ENCODE measurements at places on chromosomes 4 and X.

- DNase-seq: no peak
These were observed 372.1 kb upstream of the EMCN start for GRCh38 chr4:100889898-100890297.

- DNase-seq: no peak
These were observed 434.2 kb downstream of the PPARGC1A start for GRCh38 chr4:23455456-23456158.

GRCh38 chr4:140504261-140504660 is 6.2 kb upstream of the MGAT4D start:
- DNase-seq: no peak

- DNase-seq: peak; percentile 15
These were observed 62.4 kb downstream of the RPS6KA3 start for GRCh38 chrX:20204351-20204750.

DNA sequence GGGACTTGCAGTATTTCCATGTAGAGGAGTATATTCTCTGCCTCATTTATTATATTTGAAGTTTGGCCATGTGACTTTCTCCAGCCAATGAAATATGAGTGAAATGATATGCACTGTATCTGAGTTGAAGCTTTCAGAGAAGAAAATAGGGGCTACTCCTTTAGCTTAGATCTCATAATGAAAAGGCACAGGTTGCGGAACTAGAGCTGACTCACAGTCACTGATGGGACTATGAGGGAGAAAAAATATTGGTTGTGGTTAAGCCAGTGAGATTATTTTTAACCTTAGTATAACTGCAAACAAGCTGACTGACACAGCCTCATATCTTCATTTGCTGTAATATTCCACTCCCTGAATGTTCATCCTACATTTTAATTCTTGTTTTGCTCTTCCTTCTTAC is 1104.3 kb downstream of the RPA4 start:
- DNase-seq: no peak

DNA sequence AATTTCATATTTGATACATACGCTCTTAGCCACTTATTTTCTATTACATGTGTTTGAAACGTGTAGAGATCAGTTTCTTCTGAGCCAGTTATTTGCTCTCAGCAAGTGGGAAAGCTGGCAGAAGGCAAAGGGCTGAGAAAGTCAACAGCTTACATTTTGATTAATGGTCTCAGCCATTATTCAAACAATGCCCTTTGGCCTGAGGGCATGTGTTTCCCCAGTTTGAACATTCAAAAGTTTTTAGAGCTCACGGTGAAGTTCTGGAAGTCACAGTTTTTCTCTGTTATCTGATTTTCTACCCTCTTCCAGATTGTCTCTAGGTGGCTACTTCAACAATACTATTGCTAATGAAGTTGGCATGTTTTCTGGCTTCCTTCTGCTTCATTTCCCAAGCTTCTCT is 591.8 kb upstream of the CPEB2 start:
- no peak for DNase-seq

DNA sequence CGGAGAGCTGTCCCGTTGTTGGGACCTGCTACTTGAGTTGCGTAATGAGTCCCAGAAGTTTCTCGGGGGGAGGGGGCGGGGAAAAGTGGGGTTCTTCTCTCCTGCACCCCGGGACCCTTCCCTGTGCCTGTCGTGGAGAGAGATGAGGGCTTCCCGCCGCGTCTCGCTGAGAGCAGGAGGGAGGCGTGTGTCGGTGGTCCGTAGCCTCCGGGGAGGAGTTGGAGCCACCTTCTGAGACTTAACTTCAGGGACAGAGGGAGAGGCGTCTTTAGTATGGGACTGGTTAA is 698 bp downstream of the AFF1 start:
- no peak for DNase-seq

DNA sequence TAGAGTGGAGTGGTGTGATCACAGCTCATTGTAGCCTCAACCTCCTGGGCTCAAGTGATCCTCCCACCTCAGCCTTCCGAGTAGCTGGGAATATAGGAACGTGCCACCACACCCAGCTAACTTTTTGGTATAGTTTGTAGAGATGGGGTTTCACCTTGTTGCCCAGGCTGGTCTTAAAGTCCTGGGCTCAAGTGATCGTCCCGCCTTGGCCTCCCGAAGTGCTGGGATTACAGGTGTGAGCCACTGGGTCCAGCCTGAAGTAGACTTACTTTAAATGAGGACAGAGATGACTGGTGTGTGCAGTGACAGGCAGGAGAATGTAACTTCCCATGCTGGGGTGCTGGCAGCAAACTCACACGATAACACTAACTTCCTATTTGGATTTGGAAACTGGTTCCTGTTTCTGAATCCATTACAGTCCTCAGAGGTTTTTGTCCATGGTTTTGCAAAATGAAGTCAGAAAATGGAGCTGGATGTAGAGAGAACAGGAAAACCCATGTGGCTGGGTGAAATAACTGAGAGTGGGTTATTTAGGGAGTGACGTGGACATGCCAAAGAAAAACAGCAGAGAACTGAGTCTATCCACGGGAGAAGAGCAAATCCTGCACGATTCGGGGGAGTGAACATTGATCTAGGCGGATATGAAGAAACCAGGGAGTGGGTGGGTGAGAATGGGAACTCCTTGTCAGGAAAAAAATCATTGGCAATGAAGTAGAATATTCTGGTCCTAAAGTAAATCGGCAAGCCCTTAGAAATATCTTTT is 95.6 kb downstream of the GATB start:
- no peak for DNase-seq

DNA sequence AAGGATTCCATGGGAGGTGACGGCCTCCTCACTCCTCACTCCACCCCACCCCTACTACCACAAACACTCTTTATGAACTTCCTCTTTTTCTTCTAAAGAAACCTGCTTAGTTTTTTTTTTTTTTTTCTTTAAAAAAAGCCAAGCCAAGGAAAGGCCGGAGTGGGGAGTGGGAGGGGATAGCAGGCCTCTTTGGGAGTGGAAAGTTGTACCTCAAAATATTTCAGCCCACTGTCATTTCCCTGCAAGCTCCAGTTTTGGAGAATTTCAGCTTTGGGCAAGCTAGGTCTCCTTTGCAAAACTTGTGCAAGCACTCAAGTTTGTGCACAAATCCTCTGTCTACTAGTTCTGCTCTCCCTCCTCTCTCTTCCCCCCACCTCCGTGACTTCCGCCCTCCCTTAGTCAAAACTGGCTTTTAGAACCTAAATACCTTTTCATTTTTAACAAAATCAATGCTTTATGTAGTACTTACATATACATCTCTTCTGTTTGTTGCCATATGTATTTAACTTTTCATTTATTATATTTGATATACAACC is 512 bp upstream of the ANTXR2 start:
- peak; percentile 49 for DNase-seq

- DNase-seq: peak; percentile 17
These were observed 9.2 kb downstream of the RFC1 start for GRCh38 chr4:39357002-39357401.

DNA sequence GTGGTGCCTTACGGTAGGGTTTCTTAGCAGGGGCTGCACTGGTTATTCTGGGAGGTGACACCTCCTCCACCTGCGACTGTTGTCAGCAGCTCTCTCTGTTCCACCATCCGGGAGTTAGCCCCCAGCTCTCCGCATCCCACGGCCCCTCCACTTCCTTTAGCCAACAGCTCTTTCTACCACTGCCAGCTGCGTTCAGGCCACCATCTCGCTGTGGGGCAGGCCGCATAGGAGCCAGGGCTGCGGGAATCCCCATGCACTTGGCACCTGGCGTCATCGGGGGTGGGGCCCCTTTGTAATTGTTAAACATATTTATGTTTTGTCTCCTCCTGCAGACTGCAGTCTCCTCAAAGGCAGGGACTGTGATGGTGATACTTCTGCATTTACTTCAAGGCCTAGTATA is 480.2 kb downstream of the SMARCA1 start:
- no peak for DNase-seq

- no peak for DNase-seq
These were observed 31.7 kb downstream of the DLG3 start for GRCh38 chrX:70476166-70476933.

DNA sequence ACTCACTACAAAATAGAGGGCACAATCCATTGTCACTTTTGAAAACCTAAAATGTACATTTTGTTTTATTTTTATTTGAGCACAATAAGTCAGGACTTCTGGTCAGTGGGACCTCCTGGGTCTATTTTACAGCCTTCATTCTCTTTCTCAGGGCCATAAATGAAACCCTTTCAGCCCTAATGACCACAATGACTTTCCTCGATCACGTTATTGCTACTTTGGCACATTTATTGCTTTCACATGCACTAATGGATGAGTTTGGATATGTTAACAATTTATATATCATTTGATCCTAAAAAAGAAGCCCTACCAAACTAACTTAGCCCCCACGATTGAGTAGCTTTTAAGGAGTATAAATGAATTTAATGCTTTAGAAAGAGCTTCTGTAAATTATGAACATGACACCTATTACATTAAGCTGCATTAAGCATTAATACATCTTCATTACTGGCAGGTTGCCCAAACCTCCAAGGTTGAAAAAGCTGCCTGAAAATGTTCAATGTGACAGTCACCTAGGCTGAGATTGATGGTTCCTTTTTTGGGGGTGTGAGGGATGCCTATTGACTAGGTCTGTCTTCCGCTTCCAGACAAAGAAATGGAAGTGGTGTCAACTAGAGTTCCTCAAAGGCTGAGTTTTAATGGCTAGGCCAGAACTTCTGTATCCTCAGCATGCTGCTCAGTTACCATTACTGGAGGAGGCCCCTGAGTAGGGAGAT is 296.4 kb downstream of the GPAT3 start:
- no peak for DNase-seq

- DNase-seq: no peak
These were observed 162.5 kb downstream of the BANK1 start for GRCh38 chr4:101952985-101953384.

DNA sequence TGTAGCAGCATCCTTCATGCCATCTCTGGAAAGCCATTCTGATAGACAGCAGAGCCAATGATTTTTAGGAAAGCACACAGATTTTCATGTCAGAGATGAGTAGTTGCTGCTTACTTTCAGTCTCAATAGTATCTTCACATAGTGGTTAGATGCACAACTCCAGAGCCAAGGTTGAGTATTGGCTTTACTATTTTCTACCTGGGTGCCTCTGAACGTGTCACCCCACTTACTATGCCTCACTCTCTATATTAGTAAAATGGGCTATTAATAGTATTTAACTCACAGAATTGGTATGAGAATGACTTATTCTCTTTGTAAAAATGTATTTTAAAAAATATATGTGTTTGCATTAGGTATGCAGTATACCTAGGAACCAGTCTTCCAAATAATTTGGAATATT is 108.8 kb upstream of the STIM2 start:
- no peak for DNase-seq

DNA sequence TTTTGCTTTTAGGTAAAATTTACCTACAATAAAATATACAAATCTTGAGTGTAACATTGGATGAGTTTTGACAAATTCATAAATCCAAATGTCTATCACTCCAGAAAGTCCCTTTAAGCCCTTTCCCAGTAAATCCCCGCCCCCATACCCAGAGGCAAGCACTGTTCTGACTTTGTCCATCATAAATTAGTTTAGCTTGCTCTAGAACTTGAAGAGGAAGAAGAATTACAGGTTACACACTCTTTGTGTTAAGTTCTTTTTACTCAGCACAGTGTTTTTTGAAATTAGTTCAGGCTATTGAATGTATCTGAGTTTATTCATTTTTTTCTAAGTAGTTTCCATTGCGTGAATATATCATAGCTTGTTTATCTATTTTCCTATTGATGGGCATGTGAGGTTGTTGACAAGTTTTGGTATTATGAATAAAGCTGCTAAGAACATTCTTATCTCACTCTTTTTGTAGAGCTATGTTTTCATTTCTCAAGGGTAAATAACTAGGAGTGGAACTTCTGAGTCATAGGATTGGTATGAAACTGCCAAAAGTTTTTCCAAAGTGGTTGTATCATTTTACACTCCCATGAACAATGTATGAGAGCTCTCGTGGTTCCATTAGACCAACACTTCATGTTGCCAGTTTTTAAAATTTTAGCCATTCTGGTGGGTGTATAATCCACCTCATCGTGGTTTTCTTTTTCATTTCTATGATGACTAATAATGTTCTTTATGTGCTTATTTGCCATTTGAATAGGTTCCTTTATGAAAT is 22.4 kb upstream of the HPSE start:
- DNase-seq: no peak

DNA sequence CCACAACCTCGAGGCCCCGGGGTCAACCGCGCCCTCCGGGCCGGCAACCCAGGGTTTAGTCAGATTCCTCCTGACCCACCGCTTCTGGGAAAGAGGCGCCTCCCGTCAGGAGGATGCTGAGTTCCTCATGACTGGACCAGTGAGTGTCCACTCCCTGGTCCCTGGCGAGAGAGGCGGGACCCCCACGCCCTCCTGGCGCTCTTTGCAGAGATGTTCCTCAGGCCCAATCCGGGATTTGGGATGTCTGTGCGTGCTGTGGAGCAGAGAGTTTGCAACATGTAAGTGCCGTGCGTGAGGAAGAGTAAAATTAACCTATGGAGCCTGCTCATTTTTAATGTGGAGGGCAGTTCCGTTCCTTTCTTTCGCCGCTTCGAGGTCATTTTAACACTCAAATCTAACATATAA is 824 bp upstream of the UGDH start:
- no peak for DNase-seq

GRCh38 chr4:73257651-73258435 is 755 bp downstream of the ANKRD17 start:
- peak; percentile 12 for DNase-seq

DNA sequence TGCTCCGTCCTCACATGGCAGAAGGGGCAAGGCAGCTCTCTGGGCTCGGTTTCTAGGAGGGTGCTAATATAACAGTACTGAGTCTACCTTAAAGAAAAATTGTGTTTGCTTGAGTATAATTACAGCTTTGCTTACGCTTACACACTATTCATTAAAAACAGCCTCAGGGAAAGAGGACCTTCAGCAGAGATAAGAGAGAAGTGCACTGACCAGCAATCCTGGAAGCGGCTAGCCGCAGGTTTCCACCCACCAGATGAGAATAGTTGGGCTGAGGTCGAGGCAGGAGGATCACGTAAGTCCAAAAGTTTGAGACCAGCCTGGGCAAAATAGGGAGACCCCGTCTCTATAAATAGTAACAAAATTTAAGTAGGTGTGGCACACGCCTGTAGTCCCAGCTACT is 15.2 kb upstream of the MRFAP1 start:
- no peak for DNase-seq

DNA sequence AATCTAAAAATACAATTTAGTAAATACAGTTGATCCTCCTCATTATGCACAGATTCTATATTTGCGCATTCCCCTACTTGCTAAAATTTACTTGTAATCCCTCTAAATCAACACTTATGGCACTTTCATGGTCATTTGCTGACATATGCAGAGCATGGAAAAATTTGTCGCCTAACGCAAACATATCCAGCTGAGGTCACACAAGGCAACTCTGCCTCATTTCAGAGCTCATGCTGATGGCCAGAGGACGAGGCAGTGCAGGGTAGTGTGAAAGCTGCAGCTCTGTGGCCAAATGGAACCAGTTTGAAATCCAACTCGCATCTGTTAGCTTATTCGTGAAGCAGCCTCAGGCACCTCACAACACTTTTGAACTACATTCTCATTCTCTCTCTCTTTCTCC is 39.7 kb upstream of the KLHL2 start:
- DNase-seq: no peak

- DNase-seq: no peak
These were observed 10.8 kb downstream of the APOO start for GRCh38 chrX:23896981-23897380.
